Activated T-helper 1 cell treated with Interleukin-2 at 50 U/mL for 16 hours (primary cell): ENCODE measurements at places on chromosomes 6 and 20.

DNA sequence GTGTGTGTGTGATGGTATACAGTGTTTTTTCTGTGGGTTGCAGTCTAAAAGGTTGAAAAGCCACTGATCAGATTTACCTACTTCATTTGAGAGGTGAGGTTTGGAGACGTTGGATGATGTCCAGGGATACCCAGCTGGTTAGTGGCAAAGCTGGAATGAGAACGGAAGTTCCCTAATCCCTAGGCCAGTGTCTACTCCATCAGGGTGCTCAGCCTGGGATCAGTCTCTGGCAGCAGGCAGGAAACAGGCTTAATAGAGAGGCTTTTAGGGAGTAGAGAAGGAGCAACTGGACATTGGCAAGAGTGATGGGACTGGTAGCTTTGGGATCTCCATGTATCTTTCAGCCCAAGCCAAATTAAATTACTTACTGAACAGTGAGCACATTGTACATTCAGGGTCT lies 80.7 kb downstream of the C6orf52 start:
- no peak for DNase-seq

GRCh38 chr6:97674802-97675201 lies 391.8 kb upstream of the MMS22L start:
- no peak for DNase-seq

DNA sequence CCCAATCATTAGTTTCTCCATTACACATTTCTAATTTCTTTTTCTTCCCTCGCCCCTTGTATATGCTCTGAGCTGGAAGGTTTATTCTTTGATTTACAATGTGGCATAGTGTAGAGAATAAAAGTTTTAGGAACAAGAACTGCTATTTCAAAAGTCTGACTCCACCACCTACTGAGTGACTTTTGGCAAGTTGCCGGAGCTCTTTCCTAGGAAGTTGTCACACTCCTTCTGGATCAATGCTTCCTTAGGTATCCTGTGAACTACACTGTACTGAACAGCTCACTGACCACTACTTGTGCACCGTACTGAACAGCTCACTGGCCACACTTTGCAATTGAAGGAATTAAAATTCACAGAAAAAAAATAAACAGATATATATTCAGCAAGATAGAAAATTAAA lies 458.2 kb downstream of the FRK start:
- no peak for DNase-seq

- DNase-seq = no peak
These were observed 39.2 kb downstream of the SRC start for GRCh38 chr20:37385176-37385575.

DNA sequence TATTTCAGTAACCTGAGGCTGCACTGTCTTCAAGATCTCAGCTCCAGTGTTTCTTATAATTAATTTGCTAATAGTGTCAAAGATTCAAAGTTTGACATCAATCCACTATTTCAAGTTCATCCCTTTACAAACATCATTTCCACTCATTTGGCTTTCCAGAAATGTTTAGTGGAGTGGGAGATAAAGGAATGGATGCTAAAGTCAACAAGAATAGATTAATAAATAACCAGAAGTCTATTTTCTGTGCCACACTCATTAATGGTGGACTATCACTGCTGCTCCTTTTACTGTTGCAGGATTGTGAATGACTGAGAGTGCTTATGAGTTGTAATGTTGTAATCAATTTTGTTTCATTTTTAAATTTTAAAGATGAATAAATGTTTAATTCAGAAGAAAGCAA lies 28.4 kb upstream of the EPM2A start:
- no peak for DNase-seq

DNA sequence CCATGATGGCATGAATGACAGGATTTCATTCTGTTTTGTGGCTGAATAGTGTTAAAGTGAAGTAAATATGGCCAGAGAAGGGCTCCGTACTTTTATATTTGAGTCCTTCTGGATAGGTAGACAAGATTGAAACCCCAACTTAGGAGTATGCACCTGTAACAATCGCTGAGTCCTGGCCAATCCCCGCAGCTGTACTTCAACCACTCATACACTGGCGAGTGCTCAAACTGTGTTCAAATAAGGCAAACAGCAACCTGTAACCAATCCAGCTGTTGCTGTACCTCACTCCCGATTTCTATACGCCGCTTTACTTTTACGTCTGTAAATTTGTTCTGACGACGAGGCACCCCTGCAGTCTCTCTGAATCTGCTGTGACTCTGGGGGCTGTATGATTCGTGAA lies 6.7 kb downstream of the TTLL2 start:
- no peak for DNase-seq

- DNase-seq = no peak
These were observed 196.1 kb downstream of the DLL1 start for GRCh38 chr6:170094686-170095272.

DNA sequence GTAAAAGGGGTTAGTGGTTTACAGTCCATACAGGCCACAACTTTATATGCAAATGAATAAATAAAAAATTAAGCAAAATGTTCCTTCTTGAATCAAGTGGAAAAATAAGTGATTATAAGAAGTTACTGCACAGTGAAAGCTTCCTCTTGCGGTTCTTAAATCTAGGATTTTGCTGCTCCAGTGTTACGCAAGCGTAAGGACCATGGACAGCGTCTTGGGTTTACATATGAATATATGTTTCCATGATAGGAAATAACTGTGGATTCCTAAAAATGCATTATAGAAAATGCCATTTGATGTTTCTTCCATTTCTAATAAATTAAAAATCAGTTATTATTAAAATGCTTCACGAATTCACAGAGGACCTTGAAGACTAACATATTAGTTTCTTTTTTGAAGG lies 176.6 kb upstream of the POU3F2 start:
- DNase-seq = no peak

DNA sequence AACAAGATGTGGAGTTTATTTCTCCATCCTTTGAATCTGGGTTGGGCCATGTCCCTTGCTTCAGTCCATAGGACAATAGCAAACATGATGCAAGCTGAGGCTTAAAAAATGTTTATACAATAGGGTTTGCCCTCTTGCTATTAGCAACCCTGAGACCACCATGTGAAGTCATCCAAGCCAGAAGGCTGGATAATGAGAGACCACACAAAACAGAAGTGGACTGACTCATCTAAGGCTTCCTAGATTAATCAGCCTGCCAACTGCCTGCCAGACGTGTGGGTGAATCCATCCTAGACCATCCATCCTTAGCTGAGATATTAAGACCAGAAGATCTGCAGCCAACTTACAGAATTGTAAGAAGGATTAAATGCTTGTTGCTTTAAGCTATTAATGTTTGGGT lies 38.1 kb upstream of the ISM1 start:
- DNase-seq = no peak

DNA sequence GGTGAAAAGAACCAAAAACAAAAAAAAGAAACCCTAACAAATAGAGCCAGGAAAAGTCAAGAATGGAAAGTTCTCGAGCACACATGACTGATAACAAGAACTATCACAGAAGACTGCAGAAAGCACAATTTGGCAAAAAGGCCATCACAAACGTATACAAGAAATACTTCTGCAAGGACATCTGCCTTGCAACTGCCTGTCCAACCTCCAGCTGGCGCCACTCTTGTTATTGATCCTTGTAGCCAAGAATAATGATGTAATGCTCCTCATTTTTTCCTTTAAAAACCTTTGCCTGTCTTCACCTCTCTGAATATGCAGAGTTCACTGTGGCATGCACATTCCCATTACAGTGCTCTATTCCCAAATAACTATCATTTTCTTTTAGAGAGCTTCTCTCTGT lies 87.9 kb upstream of the BMP5 start:
- DNase-seq = no peak

DNA sequence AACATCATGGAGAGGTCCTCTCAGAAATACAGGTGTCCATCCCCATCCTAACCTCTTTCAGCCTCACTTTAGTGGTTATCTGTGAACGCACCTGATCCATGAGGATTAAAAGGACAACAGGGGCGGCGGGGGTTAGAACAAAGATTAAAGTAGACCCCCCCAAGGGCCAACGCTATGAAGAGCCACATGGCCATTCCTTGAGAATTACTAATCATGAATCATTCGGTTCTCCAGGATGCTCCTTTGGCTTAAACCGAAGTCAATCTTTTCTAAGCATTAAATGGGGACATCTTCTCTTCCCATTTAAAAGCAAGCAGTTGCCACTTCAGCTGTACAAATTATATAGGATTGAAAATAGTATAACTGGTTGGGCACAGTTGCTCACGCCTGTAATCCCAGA lies 212.4 kb downstream of the GMPR start:
- DNase-seq = no peak

GRCh38 chr6:166957805-166958076 lies 1.4 kb upstream of the RNASET2 start:
- no peak for DNase-seq

GRCh38 chr6:89008001-89008814 lies 44.8 kb upstream of the RNGTT start:
- no peak for DNase-seq

DNA sequence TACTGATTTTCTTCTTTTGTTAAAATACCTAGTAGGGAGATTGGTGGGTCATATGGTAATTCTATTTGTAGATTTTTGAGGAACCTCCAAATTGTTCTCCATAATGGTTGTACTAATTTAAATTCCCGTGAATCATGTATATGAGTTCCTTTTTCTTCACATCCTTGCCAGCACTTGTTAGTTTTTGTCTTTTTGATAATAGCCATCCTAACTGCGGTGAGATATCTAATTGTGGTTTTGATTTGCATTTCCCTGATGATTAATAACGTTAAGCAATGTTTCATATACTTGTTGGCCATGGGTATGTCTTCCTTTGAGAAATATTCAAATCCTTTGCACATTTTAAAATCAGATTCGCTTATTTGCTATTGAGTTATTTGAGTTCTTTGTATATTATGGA lies 110.9 kb downstream of the JAG1 start:
- no peak for DNase-seq

DNA sequence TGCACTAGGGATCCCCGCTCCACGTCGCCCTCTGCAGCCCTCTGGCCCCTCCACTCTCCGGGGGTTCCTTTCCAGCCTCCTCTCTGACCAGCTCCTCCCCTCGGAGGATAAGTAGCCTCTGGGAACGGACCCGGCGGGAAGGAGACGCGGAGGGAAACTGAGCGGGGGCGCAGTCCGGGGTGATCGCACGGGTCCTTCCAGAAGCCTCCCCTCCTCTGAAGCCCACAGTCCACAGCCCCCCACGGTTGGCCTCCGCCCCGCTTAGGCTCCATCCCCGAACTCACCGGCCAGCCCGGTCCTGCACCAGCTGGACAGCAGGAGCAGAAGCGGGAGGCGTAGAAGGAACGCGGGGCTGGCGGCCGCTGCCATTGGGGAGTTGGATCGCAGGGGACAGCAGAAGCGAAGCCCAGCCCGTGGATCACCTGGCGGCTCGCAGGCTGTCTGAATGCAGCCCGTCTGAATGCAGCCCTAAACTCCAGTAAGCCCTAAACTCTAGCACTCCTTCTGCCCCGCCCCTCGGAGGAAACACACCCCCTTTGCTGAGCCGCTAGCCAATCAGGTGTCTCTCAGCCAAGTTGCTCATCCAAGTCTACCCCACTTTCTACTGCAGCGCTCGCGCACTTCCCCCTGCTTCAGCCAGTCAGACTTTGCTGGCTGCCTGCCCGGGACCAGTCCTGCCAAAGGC lies at the start of gene RAET1G:
TSS of gene RAET1G (minus strand) at position 480 of the 685 bp plus-strand sequence. CDS start at position 369, 111 bp downstream.
- peak; percentile 63 for DNase-seq

- no peak for DNase-seq
These were observed 125.2 kb upstream of the TRAF3IP2 start for GRCh38 chr6:111730864-111731263.

GRCh38 chr6:140909156-140909555 lies 1223.6 kb upstream of the GJE1 start:
- no peak for DNase-seq

- DNase-seq = no peak
These were observed 66.6 kb downstream of the FAM83B start for GRCh38 chr6:54913211-54913610.

DNA sequence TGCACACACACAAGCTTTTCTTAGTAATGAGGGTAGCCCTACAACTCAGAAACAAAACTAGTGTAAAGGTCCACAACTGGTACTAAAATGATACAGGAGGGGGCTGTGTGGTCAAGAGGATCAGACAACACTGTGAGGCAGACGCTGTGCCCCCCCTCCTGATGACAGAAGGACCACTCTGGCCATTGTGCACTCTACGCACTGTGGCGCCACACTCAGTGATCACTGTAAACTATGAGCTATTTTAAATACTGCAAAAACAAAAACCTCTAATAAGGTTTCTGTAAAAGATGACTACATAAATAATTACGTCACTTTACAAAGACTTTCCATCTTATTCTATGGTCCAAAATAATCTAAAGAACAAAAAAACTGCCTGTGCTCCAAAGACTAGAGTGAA lies 96.1 kb downstream of the SLC23A2 start:
- DNase-seq = no peak

- DNase-seq = no peak
These were observed 2.3 kb downstream of the RNF114 start for GRCh38 chr20:49938173-49939163.

GRCh38 chr6:129312880-129313279 lies 397.1 kb downstream of the ARHGAP18 start:
- no peak for DNase-seq

DNA sequence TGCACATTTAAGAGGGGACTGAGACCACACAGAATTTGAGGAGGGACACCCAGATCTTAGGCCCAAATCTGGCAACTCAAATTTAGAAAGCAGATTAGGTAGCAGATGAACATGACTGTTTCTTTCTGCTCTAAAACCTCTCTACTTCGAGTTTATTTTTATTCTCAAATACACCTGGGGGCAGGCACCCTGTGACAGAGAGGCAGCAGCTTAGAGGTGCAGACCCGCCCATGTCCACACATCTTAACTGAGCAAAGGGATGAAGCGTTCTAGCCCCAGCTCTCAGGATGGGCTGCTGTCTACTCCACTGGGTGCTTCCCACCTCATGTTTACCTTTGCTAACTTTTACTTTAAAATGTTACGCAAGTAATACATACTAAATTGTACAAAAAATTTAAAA lies 125.0 kb downstream of the SLC23A2 start:
- no peak for DNase-seq

- DNase-seq = no peak
These were observed 481.9 kb downstream of the UTRN start for GRCh38 chr6:144767051-144767450.

GRCh38 chr6:112266331-112266730 lies 12.0 kb upstream of the LAMA4 start:
- no peak for DNase-seq

DNA sequence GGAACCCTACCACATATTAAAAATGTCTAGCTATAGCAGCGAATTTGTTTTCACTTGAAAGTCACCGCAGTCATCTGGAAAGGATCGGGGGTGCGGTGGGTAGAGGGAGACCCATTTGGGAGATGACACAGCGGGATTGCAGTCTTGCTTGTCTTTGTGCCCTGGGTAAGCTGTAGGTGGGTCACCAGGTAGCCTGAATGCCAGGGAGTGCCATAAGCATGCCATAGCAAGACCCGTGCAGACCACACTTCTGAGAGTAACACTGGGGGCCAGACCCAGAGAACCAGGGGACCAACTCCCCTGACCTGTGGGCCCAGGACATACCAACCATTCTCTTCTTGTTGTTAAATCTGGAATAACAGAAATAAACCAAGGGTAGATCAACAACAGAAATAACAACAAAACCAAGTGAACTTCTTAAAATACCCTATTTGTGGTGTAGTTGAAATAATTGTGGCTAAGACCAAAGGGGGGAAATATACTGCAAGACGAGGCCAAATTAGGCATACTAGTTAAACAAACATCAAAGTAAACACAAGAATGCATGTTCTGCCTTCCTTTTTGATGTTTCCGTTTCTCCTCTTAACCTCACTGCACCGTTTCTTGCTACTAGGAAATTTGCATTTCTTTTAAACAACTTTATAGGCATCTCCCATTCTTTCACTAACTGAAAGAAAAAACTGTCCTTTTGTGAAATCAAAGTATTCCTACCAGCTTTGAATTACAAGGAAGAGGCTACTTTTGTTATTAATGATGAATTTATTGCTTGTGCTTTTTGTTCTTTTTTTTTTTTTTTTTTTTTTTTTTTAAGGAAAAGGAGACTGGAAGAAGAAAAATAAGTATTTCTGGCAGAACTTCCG lies 128.2 kb downstream of the SASH1 start:
- DNase-seq = no peak
